BJ (cell line): ENCODE measurements at places on chromosomes 12 and 14. TPM values are rescaled to one million over a fixed set of nuclear protein-coding genes. Genes with fewer than 3 reads are reported as not detected.

The EPYC gene
- 0.17 TPM in 1 of 2 replicates, not detected in the other for polyA plus RNA-seq

The OR4E2 gene
- not detected in 2 replicates for polyA plus RNA-seq

The LGALS3 gene
- polyA plus RNA-seq: 182 and 197 TPM in 2 replicates

- DNase-seq: no peak
Measured at GRCh38 chr12:16449459-16449858, 102.0 kb downstream of the MGST1 start.

The KRT3 gene
- polyA plus RNA-seq: not detected in 2 replicates

- DNase-seq: no peak
Measured at GRCh38 chr14:77903937-77904617, 104.2 kb downstream of the ADCK1 start.

GRCh38 chr12:57717846-57718640, 20.5 kb downstream of the AGAP2 start:
- DNase-seq: no peak

DNA sequence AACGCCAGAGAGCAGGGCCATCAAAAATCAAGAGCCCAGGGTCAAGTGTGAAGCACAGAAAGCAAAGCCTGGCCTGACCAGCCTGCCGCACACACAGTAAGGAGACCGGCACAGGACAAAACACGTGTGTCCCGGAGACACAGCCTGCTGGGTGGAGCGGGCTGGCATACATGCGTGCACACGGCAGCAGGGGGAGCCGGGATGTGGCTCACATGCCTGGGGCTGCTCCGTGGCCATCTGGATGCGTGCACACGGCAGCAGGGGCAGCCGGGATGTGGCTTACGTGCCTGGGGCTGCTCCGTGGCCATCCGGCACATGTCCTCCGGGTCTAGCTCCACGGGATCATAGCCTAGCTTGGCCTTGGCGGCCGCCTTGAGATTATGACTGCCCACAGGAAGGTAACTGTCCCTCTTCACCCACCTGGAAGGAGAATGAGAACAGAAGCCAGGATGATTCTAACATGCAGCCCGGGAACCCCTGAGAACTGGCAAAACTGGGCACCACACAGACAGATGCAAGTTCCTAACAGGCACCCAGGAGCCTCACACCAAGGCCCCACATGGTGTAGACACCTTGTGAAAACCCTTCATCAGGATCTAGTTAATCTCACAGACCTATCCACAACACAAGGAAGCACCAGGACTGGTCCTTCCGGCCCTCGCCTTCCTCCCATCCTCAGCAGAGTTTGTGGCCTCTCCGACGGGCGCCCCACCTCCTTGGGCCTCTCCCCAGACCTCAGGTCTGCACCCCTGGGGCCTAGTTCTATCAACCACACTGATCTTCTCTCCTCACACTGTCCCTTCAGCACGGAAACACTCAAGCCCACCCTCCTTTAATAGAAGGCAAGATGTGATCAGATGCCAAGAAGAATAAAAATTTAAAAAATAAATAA, 13.6 kb downstream of the POLE start:
- DNase-seq: no peak

DNA sequence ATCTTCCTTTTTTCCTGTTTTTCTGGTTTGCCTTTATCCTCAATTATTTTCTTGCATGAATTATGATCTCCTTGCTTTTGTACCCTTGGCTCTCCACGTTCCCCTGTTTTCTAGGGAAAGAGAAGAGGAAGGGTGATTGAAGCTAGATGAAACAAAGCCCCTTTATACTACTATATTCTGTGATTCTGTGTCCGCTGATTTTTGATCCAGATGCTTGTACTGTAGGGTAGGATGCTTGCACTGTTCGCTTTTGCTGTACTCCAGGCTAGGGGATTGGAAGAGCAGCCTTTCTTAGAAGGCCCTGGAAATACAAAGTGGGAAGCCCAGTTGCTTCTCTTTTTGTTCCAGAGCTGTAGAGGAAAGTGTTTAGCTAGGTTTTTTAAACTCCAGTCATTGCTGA, 35.1 kb upstream of the KLHDC2 start:
- no peak for DNase-seq

The CARMIL3 gene
- polyA plus RNA-seq: 0.02 and 0.04 TPM in 2 replicates

DNA sequence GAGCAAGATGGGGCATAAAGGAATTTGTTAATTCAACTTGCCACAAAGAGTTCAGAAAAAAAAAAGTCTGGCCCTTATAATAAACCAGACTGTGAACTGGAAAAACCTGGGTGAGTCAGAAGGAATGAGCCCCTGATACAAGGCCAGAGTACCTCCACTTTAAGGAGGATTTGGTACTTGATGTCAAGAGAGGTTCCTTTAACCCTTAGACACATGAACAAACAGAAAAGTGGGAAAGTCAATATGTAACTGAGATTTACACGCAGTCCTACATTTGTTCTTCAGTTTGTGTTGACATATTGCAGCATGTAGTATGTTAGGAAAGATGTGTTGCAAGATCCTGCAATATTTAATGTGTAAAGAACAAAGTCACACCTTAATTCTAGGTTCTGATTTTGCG, 14.2 kb upstream of the SLC38A4 start:
- no peak for DNase-seq

DNA sequence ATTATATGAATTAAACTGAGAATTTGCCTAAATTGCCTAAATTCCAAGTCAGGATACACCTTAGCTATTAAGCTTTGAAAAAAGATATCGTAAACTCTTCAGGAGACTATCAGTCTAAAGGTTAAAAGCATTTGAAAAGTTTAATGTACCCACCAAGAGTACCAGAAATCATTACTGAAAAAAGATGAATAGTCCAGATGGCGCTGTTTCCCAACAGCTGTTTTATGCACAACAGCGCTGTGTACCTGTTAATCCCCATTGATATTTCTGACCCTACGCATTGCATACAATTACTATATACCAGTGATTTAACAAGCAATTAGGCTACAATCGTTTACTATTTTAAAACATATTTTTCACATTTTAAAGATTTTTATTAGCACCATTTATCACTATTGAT, 185.0 kb downstream of the PLCZ1 start:
- DNase-seq: no peak

DNA sequence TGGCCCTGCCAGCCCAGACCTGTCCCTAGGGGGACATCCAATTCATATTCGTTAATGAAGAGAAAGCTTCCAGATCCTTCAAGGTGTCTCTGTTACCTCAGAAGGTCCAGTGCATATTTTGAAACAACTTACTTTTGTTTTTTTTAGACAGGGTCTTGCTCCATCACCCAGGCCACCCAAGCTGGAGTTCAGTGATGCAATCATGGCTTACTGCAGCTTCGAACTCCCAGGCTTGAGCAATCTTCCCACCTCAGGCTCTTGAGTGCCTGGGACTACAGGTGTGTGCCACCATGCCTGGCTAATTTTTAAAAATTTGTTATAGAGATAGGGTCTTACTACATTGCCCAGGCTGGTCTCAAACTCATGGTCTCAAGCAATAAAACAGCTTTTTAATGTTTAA, 48.4 kb downstream of the B4GALNT3 start:
- no peak for DNase-seq

GRCh38 chr12:96892104-96892503, 15.0 kb upstream of the NEDD1 start:
- no peak for DNase-seq

The IL22 gene
- not detected in 2 replicates for polyA plus RNA-seq

DNA sequence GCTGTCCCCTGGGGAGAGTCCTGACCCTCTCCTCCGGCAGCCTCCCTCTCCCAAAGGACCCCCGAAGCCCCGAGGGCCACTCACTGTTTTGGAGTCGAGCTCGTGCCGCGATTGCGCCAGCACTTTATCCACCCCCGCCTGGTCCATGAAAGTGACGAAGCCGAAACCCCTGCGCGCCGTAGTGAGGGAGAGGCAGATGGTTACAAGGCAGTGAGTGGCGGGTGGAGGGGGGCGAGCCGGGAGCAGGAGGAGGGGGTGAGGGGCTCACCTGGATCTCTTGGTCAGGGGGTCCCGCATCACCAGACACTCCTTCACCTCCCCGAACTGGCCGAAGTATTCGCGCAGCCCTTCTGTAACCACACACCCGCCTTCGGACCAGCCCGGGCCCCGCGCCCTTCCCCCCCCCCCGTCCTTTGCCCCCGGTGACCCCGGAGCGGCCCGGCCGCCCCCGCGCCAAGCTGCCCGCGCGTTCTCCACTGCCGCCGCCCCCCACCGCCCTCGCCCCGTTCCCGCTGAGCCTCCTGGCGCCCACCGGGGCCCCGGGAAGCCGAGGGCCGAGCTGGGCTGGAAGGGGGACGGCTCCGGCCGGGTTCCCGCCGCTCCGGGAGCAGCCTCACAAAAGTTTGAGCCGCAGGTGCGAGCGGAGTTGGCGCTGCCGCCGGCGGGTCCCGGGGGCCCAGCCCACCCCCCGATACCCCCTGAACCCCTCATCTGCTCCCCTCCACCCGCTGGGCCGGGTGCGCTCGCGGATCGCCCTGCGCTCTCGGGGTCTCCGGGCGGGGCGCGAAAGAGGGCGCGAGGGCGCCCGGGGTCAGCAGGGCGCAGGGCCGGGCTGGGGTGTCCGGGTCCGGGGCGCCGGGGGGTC, 808 bp downstream of the MSI1 start:
- no peak for DNase-seq

GRCh38 chr14:64841772-64842750, 37.6 kb downstream of the SPTB start:
- DNase-seq: no peak

- no peak for DNase-seq
Measured at GRCh38 chr12:100752841-100753240, 41.7 kb upstream of the ANO4 start.

GRCh38 chr14:105470350-105471296, 4.0 kb upstream of the CRIP2 start:
- no peak for DNase-seq

The KRT4 gene
- polyA plus RNA-seq: 0.06 and 0.12 TPM in 2 replicates

GRCh38 chr14:67218126-67218525, 23.1 kb upstream of the PALS1 start:
- no peak for DNase-seq

The AKAP5 gene
- 0.17 and 0.40 TPM in 2 replicates for polyA plus RNA-seq
